NCI-H2029 (cell line): ENCODE measurements at places on chromosomes 7 and 10.

GRCh38 chr7:157855452-157856213, 518.8 kb downstream of the DNAJB6 start:
- no peak for DNase-seq

- no peak for DNase-seq
Observed at GRCh38 chr10:114662646-114663217, 4.7 kb upstream of the ABLIM1 start.

DNA sequence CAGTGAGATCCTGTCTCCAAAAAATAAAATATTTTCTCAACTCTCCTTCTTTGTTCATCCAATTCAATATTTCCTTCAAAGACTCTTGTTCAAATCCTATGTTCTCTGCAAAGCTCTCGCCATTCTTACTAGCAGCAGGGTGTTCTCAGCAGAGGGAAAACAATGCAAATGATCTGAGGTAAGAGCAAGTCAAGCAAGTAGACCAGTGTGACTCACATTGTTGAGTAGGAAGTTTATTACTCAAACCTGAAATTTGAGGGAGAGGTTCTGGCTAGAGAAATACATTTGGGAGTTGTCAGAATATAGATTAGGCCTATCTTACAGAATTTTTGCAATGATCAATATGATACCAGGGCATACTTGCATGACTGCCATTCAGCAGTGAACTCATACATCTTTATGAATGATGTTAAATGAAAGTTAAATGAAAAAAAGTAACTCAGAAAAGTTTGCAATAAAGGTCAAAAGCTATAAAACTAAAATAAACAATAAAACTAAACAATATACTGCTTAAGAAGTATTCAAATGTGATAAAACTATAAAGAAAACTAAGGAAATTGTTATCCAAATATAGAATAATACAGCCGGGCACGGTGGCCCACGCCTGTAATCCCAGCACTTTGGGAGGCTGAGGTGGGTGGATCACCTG, 5.8 kb downstream of the IDE start:
- no peak for DNase-seq

DNA sequence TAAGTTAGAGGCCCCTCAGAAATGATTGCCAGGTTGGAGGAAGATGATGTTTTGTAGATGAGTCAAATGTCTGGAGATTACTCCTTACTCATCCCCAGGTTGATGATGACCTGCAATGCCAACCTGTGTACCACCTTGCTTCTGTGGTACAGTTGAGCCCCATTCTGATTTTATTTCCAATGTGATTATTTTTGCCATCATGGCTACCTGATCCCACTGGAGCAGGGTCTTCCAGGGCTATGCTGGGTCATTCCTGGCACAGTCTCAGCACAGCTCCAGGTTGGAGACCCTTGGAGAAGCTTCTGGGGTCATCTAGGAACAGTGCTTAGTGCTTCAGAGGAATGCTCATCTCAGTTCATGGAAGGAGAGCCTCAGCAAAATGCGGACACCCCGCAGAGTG, 34.3 kb downstream of the LRRC18 start:
- no peak for DNase-seq

DNA sequence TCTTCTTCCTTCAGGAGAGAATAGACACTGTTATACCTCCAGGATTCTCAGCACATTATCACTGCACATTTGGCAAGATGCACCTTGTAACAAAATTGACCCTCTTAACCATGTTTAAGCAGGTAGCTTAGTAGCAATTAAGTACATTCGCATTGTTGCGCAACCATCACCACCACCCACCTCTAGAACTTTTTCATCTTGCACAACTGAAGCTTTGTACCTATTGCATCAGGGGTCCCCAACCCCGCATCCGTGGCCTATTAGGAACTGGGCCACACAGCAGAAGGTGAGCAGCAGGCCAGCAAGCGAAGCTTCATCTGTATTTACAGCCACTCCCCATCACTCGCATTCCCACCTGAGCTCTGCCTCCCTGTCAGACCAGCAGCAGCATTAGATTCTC, 29.9 kb upstream of the SMURF1 start:
- no peak for DNase-seq

DNA sequence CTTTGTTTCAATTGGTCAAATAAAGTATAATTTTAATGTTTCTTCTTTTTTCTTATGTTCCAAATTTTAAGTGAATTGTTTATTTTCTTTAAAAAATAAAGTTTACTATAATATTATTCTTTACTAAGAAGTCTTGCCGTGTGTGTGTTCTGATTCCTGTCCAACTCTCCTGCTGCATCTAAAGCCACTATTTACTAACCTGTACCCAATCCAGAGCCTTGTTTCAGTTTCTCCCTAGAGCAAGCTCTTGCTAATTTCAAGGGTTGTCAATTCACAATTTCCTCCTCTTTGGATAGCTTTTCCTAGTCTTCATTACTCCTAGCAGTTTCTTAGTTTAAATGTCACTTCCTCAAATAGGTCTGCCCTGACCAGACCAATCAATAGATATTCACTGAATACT, 314.9 kb upstream of the SEMA3A start:
- DNase-seq: no peak

- no peak for DNase-seq
Observed at GRCh38 chr7:44982535-44982923, 3.7 kb upstream of the MYO1G start.

DNA sequence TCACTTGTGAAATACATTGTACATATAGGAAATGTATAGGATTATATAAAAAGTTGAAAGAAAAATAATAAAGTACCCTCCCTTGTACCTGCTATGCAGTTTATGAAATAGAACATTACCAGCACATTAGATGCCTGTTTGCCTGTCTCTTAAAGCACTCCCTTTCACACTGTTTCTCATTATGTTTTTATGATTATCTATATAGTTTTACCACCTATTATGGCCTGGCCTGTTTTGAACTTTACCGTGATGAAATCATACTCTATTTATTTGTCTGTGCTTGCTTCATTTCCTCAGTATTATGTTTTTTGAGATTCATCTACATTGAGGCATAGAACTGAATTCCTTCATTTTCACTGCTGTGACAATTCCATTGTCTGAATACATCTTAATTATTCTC, 41.1 kb downstream of the DGKB start:
- DNase-seq: no peak

- DNase-seq: no peak
Observed at GRCh38 chr7:43642897-43643630, 60.2 kb downstream of the STK17A start.

- DNase-seq: no peak
Observed at GRCh38 chr7:106016331-106016730, 53.3 kb downstream of the CDHR3 start.

DNA sequence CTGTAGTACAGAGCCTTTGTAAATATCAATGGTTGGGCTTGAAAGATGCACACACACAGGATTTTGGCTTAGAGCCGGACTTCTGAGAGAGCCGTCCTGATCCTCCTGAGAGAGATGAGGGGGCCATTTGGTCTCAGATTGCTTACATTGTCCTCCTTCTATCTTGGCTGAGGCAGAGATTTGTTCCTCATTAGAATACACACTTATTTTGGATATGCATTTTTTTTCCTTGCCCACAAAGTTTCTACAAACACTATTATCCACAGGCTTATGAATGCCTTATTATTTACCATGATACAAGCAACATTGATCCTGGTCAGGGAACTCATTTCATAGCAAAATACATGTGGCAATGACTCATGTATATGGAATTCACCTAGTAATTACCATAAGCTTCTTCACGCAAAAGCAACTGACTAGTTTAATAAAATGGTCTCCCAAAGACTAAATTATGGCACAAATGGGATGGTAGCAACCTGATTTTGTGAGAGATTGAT, 175.3 kb downstream of the MDFIC start:
- no peak for DNase-seq

GRCh38 chr10:46559231-46559671, 2.8 kb upstream of the GPRIN2 start:
- no peak for DNase-seq

GRCh38 chr10:48234787-48235186, 39.7 kb downstream of the FRMPD2 start:
- DNase-seq: no peak

DNA sequence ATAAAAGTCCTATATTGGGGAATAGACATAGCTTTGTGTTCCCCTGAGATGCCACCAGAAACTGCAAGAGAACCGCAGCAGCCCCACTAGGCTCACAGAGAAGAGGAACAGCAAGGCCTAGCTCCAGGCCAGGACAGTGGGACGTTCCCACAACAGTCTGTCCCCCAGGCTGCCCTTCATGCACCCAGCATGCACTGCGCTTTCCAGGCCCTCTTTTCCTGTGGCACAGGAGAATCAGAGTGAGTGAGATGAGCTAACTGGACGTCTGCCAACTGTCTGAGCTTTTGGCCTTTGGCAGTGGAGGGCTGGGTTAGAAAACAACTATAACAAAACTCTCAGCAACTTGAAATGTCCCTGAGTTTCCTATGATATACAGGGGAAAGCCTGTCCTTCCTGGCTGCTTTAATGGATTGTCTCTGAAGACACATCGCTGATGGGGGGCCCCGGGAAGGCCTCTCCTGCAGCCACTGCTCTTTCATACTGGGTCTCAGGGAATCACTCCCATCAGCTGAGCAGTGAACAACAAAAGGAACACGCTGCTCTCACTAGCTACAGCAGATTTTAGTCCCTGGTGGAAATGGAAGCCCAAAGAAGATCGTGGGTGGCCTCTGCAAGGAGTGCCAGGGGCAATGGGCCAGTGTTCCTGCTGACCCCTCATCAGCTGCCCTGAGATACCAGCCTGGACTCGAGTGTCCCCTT, 53.5 kb downstream of the PODXL start:
- peak; percentile 12 for DNase-seq

- no peak for DNase-seq
Observed at GRCh38 chr10:112775381-112775780, 174.7 kb upstream of the TCF7L2 start.

DNA sequence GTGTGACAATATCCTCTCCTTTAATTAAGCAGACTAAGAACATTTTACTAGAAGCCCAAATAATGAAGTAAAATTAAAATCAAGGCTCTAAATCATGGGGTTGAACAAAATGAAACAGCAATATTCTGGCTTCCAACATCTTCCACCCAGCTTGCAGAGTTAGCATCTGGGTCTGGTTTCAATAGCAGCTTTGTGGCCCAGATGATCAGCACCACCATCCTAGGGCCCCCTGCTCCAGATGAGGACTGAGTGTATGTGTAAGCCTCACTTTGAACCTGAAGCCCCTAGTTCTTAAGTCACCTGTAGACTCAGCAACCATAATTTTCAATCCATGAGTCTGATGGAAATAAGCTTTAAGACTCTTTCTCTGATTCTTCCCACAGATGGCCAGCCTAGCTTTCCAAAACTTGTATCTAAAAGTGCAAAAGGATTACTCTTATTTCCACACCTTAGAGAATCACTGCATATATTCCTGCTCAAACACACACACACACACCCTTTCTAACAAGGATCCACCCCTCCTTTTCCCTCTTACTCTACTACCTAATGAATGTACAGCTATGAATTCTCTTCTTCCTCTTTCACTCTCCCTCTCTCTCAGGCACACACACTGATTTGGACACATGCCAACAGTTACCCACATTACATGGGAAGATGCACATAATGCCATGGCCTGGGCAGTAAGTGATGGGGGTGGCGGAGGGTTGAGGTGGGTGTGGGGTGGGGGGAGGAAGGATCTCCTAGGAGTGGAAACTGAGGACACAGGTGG, 3.5 kb downstream of the DENND11 start:
- peak; percentile 40 for DNase-seq

DNA sequence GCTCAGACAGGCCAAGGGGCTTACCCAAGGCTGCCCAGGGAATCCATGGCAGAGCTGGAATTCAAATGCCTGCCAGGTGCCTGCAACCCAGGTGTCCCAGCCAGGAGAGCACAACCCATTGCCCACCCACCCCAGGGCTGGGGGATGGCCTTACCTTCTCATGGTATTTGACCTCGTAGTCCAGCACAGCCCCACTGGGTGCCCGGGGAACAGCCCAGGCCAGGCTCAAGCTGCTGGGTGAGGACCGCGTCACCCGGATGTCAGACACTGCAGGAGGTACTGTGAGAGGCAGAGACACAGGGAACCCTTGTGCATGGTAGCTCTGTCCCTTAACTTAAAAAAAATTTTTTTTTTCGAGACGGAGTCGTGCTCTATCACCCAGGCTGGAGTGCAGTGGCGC, 9.0 kb downstream of the EPHB4 start:
- no peak for DNase-seq

DNA sequence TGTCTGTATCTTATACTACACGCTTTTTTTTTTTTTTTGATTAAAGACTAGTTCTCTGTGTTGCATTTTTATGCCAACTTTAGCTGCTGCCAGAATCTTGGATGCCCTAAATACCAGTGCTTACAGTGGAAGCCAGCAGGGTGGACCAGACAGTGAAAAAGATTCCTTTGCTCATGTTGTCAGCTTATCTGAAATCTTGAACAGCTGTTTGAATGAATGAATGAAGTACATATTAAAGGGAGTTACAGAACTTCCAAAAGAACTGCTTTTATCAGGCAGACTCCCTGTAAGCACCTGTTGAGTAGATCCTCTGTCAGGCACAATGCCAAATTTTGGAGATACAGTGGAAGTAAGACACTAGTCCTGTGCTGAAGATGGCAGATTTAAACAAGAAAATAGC, 184.9 kb downstream of the PPP1R9A start:
- DNase-seq: no peak

DNA sequence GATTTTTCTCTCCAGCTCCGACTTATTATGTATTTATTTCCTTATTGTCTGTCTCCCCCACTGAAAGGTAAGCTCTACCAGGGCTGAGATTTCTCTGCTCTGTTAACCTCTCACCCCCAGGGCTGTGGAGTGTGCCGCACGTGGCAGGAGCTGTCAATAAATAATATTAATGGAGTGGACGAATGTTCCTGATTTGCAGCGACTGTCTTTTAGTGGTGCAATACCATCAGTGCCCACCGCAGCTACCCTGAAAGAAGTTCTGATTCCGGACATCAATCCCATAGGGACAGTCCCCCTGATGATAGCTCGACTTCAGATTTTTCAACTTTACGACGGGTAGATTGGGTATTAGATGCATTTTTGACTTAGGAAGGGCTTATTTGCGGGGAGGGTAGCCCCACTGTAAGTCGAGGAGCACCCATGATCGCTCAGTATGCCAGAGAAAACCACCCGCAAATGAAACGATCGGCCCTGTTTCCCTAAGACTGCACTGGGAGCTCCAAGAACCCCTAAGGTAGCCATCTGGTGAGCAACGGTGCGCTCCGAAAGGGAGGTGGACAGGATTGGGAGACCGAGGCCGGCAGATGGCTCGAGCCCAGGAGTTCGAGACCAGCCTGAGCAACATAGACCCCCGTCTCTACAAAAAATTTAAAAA, 986 bp upstream of the PPP2R2D start:
- DNase-seq: no peak
